ENCODE measurements at places on chromosomes 12 and 14.

DNA sequence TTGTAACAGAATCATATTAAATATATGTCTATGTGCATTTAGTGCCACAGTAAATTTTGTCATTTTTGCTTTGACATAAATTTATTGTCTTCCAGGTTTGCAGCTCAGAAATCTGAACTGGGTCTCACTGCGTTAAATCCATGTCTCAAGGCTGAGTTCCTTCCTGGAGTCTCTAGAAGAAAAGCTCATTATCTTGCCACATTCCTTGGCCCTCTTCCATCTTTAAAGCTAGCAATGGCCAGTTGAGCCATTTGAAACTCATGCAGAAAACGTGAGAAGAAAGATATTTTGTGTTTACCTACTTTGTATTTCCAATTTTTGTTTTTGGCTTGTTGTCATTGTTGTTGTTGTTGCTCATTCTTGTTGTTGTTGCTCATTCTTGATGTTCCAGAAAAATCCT is 10.7 kb downstream of the PRH1 start:
- no peak for DNase-seq

DNA sequence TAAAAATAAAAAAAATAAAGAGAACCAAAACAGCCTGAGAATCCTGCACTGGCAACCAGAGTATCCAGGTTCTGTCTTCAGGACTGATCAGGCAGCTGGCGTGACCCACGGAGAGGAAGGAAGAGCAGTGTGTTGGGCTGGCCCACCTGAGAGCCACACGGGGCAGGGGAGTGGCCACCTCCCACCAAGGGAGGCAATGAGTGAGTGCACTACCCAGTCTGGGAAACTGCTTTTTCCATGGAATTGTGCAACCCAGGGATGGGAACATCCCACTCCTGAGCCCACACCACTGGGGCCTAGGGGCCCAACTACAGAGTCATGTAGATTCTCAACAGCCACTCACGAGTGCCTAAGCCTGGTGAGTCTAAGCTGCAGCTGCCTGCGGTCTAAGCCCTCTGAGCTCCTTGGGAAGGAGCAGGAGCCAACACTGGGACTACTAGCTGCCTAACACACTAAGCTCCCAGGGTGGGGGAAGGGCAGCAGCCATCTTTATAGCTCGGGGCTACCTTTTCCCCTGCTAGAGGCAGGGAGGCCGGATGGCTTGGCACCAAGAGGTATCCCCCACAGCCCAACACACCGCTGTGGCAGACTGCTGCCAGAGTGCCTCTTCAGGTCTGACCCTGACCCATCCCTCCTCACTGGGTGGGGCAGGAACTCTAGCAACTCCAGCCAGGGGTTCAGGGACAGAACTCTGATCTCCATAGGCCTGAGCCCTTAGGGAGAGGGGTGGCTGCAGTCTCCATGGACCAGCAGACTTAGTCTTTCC is 610.9 kb downstream of the RERGL start:
- DNase-seq: no peak

GRCh38 chr12:57240066-57240921 is 10.7 kb downstream of the STAC3 start:
- peak; percentile 81 for DNase-seq

DNA sequence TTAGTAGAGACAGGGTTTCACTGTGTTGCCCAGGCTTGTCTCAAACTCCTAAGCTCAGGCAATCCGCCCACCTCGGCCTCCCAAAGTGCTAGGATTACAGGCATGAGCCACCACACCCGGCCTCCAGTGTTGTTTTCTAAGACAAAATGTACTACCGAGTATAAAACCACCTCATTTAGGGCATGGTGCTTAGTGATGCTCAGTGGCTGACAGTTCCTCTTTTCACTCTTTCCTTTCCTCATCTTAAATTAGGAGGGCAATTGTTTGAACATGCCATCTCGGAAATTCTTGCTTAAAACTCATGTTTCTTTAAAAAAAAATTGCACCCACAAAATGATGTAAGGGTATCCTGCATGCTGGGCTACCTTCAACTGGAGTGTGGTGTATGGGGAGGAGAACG is 89.0 kb downstream of the RFX4 start:
- no peak for DNase-seq

DNA sequence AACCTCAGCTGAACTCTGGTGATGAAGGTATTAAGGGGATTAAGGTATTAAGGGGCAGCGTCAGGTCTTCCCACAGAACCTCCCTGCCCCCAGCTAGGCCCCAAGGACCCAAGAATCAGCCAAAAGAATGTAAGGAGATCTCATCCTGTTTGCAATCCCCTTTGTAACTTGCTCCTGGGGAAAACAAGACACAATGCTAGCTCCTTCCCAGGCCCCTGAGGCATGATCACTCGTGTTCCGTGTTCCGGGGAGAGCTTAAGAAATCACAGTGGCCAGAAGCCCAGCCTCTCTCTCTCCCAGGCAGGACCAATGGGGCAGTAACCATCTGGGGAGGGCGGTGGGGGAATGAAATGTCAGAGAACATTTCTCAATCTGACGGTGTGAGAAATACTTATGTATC is 33.2 kb downstream of the PIGH start:
- DNase-seq: no peak

DNA sequence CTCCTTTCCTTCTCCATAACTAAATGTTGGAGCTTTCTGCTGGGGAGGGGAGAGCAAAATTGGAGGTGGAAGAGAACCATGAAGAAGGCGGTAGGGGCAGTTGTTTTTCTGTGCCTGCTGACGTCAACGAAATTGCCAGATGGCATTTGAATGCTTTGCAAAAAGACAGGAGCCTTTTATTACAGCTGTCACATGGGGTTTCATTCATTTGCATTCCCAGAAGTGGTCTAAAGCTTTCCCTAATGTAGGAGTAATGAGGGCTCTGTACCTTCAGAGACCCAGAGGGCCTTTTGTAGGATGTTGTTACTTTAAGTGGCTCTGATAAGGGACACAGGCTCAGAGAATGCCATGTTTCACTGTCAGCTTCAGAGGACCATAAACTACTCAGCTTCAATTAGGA is 107.1 kb upstream of the SLCO1C1 start:
- peak; percentile 71 for DNase-seq

DNA sequence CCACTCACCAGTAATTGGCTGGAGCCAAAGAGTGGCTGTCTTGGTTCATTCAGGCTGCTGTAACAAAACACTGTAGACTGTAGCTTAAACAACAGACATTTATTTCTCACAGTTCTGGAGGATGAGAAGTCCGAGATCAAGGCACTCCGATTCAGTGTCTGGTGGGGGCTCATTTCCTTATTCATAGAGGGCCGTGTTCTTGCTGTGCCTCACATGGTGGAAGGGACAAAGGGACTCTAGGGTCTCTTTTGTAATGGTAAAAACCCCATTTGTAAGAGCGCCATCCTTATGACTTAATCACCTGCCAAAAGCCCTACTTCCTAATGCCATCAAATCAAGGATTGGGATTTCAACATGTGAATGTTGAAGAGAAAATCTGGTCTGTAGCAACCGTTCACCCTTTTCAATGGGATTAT is 34.7 kb upstream of the CDKN3 start:
- no peak for DNase-seq

DNA sequence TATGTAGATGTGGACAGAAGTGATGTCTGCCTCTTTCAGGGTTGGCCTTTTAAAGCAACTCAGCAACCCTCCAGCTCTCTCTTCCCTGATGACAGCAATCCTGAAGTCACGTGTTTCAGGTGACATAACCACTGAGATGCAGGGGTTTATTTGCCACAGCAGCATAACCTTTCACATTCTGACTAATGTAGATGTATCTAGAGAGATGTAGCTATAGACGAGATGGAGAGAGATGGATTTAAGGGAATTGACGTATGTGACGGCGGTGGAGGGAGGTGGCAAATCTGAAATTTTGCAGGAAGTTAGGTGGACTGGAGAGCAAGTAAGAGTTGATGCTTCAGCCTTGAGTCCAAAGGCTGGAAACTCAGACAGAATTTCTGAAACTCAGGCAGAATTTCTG is 126.0 kb downstream of the ZFP36L1 start:
- no peak for DNase-seq

- DNase-seq: no peak
Observed at GRCh38 chr14:89635615-89636014, 218.6 kb upstream of the FOXN3 start.

GRCh38 chr12:6274231-6275221 is 36.0 kb upstream of the PLEKHG6 start:
- no peak for DNase-seq

- no peak for DNase-seq
Observed at GRCh38 chr12:57191410-57191809, 25.2 kb upstream of the NXPH4 start.
